ENCODE measurements at places on chromosomes 3 and 15. TPM values are rescaled to one million over a fixed set of nuclear protein-coding genes. Genes with fewer than 3 reads are reported as not detected.

DNA sequence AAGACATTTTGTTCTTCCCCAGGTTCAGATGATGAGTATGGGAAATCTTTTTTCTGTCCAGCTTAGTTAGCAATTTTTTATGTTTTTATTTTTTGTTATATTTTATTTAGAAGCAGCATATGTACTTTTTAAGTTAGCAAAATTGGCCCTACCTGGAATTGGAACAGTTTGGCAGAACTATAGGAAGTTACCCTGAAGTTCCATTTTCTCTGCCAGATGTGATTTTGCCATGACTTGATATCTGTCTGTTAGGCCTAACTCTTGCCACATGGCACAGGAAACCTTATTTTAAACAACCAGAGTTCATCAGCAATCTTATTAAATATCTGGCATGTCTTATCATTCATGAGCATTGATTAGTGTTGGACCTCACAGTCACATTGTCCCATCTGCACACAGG, 67.1 kb downstream of the ADAMTSL3 start:
- no peaks in the 10 kb centered on the region for H3K36me3 ChIP-seq
- H3K4me3 ChIP-seq: no peak overlapping the region
- no peaks in the 10 kb centered on the region for H3K27me3 ChIP-seq
- peaks cover 16% of the 10 kb centered on the region for H3K4me1 ChIP-seq
- no peak for DNase-seq

- no peaks in the 10 kb centered on the region for H3K27me3 ChIP-seq
- DNase-seq: no peak
- H3K4me1 ChIP-seq: no peaks in the 10 kb centered on the region
Observed at GRCh38 chr3:143536817-143537535, 311.3 kb downstream of the SLC9A9 start.

GRCh38 chr15:66923438-66923881, 141.9 kb upstream of the SMAD3 start:
- H3K4me3 ChIP-seq: no peak overlapping the region
- no peak overlapping the region for H3K27ac ChIP-seq
- peak; percentile 50 for DNase-seq
- H3K36me3 ChIP-seq: no peaks in the 10 kb centered on the region

The NPAP1 gene
- not detected for total RNA-seq

DNA sequence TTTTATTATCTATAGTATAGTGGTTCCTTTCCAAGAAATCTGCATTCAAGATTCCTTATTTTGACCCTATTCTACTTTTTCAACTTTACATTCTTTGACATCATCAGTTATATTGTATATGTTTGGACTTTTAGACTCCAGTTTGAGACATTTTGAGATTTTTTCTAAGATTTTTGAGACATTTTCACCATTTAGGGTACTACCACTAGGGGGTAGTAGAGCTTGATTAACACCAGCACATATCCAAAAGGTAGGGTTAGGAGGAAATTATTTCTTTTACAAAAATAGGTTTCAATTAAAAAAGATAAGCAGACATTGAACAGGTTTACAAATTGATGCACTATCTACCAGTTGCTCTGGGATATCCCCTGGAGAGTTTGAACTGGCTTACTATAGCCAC, 262.5 kb downstream of the SCAPER start:
- H3K27me3 ChIP-seq: no peaks in the 10 kb centered on the region
- no peaks in the 10 kb centered on the region for H3K4me1 ChIP-seq
- H3K4me3 ChIP-seq: no peak overlapping the region
- no peaks in the 10 kb centered on the region for H3K36me3 ChIP-seq
- H3K27ac ChIP-seq: no peak overlapping the region

Data from SJCRH30 (cell line).